ENCODE measurements at places on chromosomes 16 and 17.

DNA sequence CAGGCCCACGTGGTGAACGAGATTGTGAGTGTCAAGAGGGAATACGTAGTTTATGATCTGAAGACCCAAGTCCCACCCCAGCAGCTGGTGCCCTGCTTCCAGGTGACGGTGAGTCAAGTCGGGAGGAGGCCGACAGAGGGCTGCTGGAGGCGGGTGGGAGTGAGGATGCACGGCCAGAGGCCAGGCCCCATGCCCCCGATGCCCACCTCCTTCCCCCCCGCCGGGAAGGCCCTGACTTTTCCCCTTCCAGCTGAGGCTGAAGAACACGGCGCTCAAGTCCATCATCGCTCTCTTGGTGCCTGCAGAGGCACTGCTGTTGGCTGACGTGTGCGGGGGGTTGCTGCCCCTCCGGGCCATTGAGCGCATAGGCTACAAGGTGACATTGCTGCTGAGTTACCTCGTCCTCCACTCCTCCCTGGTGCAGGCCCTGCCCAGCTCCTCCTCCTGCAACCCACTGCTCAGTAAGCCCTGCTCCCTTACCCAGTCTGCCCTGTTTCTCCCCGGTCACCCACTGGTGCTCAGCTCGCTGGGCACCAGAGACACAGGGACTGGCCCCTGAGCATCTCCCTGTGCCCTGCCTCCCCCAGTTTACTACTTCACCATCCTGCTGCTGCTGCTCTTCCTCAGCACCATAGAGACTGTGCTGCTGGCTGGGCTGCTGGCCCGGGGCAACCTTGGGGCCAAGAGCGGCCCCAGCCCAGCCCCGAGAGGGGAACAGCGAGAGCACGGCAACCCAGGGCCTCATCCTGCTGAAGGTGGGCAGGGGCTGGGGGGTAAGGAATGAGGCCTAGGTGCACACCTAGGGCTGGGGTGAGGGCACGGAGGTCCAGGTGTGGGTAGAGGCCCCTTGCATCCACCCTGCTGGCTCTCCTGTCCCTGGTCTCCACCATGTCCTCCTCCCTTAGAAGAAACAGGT lies 2.6 kb downstream of the ZACN start:
- DNase-seq: no peak

- no peak for DNase-seq
These were observed 65.7 kb upstream of the LYRM9 start for GRCh38 chr17:27958708-27959381.

- no peak for DNase-seq
These were observed 77.2 kb downstream of the KCNJ12 start for GRCh38 chr17:21453144-21453898.

DNA sequence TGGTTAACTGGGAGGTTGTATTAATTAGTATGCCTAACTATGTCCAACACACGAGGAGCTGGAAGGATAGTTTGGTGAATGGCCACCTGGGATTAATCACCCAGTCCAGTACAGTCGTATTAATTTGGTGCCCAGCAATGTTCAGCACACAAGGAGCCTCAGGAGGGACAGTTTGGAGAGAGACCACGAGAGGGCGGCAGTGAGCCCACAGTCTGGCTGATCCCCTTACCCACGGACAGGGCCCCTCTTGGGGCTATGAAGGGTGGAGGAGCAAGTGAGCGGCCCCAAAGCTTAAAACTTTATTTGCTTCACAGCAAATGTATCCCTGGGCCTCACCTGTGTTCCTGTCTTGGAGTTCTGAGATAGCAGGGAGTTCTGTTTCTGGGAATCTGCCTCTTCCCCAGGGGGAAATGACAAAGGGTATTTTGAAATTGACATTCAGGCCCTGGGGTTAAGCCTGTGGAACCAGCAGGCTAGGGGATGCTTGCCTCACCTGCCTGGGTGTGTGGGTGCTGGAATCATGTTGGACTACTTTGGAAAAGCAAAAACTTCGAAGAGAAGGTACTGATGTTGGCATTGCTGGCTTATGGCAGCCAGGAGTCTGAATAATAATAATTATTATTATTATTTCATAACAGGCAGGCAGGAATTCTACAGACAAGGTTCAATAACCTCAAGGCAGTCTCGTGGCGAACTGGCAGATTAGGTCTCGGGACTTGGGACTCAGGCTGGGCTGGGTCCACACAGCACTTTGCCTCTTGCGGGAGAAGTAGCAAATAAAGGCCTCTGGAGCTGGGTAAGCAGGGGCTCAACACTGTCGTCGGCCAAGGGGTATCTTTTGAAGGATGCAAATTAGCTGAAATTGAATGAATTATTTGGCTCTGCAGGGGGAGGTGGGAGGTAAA lies 227.6 kb upstream of the ASIC2 start:
- peak; percentile 66 for DNase-seq

DNA sequence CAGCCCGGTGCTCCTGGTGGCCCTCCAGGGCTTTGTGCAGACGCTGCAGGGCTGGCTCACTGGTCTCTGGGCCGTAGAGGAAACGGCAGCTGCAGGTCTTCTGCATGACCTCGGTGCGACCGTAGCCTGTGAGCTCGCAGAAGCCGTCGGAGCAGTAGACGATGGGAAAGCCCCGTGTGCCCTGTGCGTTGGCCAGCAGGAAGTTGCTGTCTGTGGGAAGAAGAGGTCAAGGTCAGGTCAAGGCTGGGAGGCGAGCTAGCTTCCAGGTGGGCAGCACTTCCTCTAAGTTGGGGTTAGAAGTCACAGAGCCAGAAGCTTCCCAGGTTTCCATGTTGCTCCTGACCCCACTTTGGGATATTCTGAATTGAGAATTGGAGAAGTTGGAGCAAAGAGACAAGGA lies 2.1 kb downstream of the KCNH4 start:
- no peak for DNase-seq

GRCh38 chr16:2827831-2828520 lies 2.1 kb upstream of the ZG16B start:
- DNase-seq: no peak

DNA sequence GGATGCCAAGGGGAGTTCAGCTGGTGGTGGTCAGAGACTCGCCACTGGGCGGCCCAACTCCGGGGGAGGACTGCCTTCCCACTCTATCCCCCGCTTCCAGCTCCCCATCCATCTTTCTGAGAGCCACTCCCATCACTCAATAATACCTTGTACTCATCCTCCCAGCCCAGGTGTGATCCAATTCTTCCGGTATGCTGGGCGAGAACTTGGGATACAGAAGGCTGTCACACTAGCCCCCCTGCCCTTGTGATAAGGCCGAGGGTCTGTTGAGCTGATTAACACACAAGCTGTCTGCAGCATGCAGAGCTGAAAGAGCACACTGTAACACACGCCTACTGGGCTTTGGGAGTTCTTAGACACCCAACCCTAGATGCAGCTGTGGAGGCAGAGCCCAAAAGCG lies 460.4 kb upstream of the EEF2KMT start:
- DNase-seq: no peak

- DNase-seq: no peak
These were observed 64.6 kb downstream of the GTF3C1 start for GRCh38 chr16:27485126-27485525.

DNA sequence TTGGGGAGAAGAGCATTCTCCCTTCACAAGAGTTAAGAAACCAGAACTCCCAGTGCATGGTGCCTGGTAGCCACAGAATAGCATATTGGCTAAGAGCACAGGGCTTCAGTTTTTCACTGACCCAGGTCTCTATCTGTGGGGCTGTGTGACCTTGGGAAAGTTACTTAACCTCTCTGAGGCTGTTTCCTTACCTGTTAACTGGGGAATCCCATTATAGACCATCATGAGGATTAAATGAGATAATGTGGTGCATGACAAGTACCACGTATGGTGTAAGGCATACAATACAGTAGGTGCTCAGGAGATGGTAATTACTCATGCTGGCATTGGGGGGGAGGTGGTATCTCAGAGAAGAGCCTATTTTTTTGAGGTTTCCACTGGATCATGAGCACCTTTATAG lies 33.6 kb downstream of the BEAN1 start:
- no peak for DNase-seq
